NCI-H2107 (cell line): ENCODE measurements at places on chromosomes 11 and 22.

DNA sequence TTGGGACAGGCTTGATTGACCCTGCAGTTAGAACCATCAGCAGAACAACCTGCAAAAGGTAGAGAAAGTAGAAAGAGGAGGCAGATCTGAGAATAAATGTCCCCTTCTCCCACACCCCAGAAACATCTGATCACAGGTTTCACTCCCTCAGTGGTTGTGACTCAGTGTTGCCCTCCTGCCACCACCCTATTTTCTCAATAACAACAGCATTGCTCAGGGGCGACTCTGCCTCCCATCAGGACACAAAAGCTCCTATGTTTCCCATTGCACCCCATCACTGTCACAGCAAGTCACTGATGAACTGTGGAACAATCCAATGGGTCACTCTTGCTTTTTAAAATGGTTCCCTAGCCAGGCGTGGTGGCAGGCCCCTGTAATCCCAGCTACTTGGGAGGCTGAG lies 110.2 kb downstream of the RASSF10 start:
- no peak for DNase-seq

- no peak for DNase-seq
Observed at GRCh38 chr11:114194702-114195101, 101.5 kb upstream of the NNMT start.

GRCh38 chr11:47667135-47667534 lies 24.8 kb upstream of the MTCH2 start:
- DNase-seq = no peak

- no peak for DNase-seq
Observed at GRCh38 chr22:24429411-24430365, 2.3 kb downstream of the ADORA2A start.

DNA sequence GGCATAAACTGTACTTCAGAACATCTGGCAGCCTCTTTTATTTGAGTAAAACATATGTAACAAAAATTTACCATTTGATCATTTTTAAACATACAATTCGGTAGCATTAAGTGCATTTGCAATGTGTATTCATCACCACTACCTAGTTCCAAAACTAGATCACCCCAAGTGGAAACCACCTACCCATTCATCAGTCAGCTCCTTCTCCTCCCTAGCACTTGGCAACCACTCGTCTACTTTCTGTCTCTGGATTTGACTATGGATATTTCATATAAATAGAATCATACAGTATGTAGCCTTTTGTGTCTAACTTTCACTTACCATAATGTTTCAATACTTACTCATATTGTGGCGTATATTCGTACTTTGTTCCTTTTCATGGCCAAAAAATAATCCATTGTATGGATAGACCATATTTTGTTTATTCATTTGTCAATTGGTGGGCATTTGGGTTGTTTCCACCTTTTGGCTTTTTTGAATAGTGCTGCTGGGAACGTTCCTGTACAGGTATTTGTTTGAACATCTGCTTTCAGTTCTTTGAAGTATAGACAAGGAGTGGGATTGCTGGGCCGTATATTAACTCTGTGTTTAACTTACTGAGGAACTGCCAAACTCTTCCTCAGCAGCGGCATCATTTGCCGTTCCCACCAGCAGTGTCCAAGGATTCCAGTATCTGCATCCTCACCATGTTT lies 27.2 kb upstream of the ADORA2A start:
- no peak for DNase-seq

- DNase-seq = no peak
Observed at GRCh38 chr22:38316364-38317121, 690 bp downstream of the CSNK1E start.

DNA sequence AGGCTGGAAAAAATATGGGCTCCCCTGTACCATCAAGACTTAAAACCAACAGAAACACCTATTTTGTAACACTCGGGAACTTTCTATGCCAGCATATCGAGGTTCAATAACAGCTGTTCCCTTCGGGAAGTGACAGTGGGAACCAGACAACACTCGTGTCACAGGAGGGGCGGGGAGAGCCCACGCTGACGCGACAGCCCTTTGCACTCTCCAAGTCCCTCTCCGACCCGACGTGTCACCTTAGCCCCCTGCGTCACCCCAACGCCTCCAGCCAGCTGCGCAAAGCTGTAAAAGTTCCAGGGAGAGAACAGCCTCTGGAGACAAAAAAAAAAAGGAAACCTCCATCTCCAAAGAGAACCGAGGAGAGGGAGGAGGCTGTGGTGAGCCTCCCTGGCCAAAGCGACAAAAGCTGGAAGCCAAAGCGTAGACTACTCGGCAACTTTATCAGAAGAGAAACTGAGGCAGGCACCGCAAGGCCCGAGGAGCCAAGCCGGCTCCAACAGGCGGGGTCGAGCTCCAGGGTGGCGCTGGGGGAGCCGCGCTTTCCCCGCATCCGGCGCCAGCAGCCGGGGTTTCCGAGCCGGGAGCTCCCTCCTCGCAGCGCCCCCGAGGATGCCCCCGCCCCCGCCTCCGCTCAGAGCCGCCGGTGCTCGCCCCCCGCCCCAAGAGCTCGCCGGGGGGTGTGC lies 751 bp downstream of the ARFGAP3 start:
- no peak for DNase-seq

- no peak for DNase-seq
Observed at GRCh38 chr11:85531191-85531897, 95.8 kb downstream of the DLG2 start.

GRCh38 chr11:113373306-113373705 lies 14.3 kb upstream of the ANKK1 start:
- DNase-seq = no peak

DNA sequence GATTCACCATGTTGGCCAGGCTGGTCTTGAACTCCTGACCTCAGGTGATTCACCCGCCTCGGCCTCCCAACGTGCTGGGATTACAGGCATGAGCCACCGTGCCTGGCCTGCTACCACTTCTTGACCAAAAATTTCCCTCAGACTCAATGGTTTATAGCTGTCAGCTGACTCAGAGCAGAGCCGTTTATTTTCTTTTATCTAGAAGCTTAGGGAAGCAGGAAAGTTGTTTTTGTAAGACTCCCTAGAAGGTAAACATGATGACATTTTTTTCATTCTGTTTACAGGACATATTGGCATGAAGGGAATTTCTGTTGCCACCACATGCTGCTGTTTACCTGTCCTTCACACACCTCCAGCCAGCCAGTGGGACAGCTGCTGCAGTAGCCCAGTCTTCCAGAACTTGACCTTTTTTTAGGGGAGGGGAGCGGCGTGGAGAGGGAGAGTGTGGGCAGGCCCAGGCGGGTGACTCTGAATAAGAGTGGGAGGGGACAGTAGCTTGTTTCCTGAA lies 56.1 kb upstream of the PTPRJ start:
- no peak for DNase-seq
